Iris pigment epithelial cell (primary cell): ENCODE measurements at places on chromosomes 7 and 10.

DNA sequence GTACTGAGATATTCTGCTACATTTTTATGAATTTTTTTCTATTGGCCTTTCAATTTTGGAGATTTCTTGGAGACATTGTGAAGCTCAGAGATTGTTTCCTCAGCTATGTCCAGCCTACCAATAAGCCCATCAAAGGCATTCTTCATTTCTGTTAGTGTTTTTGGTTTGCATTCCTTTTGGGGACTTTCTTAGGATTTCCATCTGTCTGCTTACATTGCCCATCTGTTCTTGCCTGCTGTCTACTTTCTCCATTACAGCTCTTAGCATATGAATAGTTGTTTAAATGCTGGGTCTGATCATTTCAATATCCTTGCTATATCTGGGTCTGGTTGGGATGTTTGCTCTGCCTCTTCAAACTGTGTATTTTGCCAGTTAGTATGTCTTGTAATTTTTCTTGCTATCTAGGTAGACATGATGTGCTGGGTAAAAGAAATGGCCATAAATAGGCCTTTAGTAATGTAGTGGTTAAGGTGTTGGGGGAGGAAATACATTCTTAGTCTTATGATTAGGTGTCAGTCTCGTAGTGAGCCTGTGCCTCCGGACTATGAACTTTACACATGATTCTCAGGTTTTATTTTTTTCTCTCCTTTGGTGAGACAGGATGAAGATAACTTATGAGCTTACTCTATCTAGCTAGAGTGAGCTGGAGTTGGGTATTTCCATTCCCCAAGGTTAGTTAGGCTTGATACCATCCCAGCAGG, 32.6 kb upstream of the NME8 start:
- DNase-seq, result no peak

- no peak for DNase-seq
Observed at GRCh38 chr7:77571801-77572200, 34.7 kb downstream of the PTPN12 start.

DNA sequence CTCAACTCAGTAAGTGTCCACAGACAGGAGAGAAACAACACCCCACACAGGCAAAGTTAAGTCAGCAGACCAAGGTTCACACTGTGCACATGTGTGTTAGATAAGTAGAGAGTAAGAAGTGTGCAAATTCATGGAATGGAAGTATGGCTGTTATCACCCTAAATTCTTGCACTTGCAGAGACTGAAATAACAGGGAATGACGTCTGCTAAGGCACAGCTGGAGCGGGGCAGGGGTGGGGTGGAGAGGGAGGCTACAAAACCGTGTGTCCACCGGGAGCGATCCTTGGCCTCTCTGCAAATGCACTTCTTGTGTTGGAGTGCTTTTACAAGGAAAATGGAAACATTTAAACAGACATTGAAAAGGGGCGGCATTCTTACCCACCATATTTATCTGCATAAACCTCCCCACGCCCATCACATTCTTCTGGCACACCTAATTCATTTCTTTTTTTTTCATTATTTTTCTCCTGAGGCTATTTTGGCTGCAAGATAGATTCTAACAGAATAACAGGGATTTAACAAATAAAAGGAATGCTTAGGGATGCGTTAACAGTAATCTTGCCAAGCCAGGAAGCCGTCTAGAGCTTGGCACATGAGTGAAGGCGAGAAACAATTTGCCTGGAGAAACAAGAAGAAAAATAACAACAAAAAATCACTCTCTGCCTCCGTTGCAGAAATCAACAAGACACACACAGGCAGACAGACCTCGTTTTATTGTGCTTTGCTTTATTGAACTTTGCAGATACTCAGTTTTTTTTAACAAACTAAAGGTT, 30.1 kb downstream of the TNS3 start:
- no peak for DNase-seq

DNA sequence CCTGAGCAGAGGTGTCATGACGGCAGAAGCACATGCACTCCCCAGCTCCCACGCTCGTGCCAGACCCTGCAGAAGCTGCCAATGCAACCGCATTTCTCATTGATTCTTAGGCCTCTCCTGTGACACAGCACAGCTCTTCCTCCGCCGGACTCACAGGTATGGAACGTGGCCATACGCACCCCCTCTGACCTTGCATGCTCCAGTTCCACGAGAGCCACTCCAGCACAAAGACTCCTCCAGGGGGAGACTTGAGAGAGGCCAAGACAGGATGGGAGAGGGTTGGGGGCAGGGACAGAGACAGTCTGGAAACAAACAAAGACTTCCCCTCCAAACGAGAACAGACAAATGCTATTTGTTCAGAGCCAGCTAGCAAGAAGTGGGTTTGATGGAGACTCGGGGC, 124.3 kb upstream of the PPP2R2D start:
- DNase-seq, result no peak

GRCh38 chr7:17239683-17240521, 58.5 kb upstream of the AHR start:
- peak; percentile 83 for DNase-seq

DNA sequence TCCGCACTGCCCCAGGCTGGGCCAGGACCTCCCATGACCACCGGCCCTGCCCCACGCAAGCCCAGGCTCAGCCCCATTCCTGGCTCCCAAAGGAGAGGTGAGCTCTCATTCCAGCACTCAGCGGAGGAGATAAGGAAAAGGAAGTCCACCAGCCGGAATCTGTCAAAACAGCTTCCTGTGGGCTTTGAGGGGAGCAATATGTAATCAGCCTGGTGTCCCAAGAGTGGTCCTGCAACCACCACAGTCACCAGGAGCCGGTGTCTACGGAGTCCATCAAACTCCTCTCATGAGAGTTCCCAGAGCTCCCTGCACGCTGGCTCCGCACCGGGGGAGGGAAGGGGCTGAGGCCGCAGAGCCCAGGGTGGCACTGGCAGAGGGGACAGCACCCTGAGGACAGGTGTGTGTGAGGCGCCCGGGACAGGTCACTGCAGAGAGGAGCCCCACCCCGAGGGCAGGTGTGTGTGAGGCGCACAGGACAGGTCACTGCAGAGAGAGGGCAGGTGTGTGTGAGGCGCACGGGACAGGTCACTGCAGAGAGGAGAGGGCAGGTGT, 57.9 kb downstream of the STK32C start:
- no peak for DNase-seq

- no peak for DNase-seq
Observed at GRCh38 chr7:101820703-101821102, 3.3 kb downstream of the CUX1 start.

DNA sequence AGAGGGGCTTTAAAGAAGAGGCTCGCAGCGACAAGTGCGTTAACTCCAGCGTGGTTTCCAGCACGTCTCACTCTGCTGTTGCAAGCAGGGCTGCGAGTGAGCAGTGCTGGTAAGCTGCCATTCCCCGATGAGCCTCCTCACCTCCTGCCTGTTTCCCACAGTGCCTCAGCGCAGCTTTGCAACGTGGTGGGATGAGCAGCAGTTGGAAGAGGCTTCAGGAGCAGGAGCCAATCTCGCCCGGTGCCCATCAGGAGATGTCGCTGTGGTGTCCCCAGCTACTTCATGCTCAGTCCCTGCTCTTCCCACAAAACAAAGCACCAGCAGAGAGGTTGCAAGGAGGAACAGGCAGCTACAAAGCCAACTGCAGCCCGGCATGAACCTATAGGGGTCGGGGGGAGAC, 2.4 kb upstream of the ADARB2 start:
- no peak for DNase-seq
